ENCODE measurements at places on chromosomes 4 and X.

DNA sequence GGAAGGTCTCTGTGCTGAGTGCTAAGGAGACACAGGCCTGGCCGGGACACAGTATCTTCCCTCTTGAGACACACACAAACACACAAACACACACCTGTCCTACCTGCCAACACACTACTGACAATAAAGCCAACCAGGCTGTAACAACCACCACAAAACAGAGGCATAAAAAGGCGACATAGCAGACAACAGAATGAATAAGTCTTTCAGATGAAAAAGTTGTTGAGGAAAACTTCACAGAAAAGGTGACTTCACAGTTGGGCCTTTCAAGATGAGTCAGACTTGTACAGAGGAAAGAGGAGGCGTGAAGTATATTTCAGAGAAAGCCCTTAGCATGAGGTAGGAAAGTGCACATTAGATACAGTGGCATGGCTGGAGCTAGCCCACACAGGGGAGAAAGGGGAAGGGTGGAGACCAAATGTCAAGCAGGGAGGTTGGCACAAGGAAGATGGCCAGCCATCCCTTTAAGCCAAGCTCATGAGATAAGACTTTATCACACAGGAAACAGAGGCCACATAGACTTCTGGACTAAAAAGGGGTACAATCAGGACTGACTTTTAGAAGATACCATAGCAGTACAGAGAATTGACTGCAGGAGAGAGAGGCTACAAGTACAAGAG, 54.0 kb downstream of the SLC9A7 start:
- DNase-seq: no peak

DNA sequence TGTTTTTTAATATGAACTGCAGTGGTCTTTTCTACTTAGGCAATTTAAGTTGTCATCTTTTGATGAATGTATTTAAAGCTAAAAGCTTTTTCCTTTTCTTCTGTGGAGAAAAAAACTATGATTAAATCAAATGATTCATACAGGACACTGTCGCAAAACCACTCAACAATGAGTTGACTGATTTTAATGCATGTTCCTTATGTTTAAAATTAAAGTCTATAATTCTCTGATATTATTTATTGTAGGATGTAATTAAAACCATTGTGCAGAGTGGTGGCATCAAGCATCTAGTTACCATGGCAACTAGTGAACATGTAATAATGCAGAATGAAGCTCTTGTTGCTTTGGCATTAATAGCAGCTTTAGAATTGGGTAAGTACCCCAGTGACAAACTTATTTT, 172.5 kb downstream of the RAP1GDS1 start:
- DNase-seq: no peak

DNA sequence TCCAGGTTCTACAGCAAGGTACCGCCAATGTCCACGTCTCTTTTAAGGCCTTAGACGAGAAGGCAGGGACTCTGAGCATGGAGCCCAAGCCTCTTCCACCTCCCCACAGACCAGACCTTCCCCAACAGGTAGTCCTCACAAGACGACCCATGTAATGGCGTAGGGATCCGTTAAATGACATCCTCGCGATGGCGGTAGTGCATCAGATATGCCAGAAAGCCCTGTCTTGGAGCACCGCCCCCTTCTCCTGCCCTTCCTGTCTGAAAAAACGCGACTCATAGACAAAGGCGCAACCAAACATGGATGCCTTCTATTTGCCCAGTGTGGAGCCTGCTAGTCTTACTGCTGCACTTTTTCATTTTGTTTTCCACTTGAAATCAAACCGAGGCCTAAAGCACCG, 185.4 kb downstream of the OR13H1 start:
- no peak for DNase-seq

- DNase-seq: no peak
Measured at GRCh38 chr4:108901291-108901690, 138.4 kb upstream of the ETNPPL start.

DNA sequence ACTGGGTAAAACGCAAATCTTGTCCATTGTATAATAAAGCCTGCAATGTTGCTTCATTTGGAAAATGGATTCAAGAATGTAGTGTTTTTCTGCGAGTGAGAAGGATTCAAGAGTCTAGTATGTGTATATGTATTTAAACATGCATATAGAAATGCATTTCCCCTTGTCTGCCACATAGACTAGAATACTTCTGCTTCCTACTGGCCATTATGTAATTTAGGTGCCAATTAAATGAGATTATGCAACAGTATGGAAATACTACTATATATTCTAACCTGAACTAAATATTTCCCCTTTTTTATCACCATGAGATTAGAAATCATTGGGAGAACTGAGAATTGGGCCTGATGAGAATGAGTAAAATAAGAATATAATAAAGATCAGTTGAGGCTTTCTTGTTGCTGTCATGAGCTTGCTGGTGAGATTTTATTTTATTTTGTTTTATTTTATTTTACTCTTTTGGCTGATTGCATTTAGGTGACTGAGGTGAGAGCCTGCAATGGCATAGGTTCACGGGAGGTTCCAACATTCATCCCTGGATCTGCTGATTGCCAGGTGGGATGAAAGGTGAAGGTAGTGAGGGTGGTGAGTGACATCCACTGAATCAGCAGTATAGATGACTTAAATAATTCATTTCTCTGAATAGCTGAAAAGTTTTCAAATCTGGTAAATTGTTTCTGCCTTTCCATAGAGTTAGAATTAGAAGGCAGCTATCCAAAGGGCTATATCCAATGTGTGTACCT, 95.6 kb upstream of the SLC4A4 start:
- DNase-seq: no peak

DNA sequence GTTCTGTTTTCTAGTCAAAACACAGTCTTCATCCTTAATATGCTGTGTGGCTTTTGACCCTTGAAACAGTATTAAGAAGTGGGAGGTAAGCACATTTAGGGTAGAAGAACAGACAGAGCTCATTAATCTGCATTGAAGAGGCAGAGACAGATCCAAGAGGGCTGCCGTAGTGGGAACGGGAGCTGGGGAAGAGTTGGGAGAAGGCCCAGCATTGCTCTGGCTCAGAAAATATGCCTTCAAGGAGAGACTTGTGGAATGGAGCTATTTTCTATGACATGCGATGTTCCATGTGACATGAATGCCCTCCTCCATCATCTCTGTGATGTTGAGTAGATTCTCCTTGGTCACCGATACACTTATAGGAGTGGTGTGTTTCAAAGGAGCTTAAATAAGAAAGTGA, 273.3 kb upstream of the BOD1L1 start:
- no peak for DNase-seq

- no peak for DNase-seq
Measured at GRCh38 chrX:66622209-66622608, 16.7 kb downstream of the EDA2R start.

- no peak for DNase-seq
Measured at GRCh38 chrX:48076343-48076742, 4.9 kb upstream of the ZNF630 start.

DNA sequence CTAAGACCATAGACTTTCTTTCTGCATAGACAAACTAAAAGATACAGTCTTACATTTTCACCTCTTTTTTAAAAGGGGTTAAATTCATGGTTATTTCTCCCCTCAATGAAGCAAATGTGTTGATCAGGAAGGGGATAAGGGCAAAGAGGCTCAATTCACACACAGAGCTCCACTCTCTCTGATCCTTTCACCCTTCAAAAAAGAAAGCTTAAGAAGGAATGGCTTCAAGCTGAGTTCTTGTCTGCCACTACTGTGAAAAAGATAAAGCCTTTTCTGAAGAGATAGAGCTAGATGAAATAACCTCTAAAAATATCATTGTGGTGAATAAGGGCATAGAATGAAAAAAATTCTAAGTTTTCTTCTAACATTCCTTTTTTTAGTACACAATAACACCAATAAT, 28.3 kb downstream of the SEPSECS start:
- no peak for DNase-seq

GRCh38 chr4:48129307-48130014, 4.6 kb downstream of the TXK start:
- DNase-seq: no peak
